Activated naive CD8-positive, alpha-beta T cell treated with anti-CD3 and anti-CD28 coated beads, Interleukin-2, amount 10 ng/mL, durations not matched to agents 7 days and 5 days (primary cell): ENCODE measurements at places on chromosomes 6 and 20.

GRCh38 chr6:148577687-148578488, 168.9 kb upstream of the UST start:
- DNase-seq = peak; percentile 44

DNA sequence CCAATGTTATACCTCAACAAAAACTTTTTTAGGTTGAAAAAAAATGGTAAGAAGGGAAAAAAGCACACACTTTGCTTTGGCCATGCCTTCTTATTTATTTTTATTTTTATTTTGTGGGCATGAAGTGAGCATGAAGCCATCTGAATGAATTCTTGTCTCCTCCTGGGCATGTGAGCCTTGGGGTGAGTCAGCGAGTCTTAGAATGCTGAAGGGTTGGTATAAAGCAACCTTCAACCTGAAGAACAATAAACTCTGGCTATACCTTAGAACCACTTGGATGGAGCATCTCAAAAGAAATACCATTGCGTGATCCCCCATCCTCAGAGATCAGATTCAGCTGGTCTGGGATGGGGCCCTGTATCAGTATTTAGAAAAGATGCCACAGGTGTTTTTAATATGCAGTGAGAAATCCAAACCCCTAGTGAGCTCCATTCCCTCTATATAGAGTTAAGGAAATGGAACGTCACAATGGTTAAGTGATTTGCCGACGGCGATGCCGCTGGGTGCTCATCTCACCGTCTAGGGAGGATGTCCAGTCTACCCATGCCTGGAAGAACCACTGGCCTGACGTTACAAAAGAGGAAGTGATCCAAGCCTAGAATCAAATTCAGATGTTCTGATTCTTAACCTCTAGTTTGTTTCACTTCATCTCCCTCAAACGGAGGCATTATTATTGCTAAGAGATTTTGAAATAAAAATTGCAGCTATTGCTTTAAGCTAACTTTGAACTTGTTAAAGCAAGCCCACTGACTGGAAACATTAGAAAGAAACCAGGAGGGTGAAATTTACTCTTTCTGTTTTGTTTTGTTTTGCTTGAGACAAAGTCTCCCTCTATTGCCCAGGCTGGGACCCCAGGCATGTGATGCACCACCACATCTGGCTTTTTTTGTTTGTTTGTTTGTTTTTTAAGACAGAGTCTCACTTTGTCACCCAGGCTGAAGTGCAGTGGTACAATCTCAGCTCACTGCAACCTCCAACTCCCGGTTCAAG, 67.1 kb downstream of the EDN1 start:
- DNase-seq = no peak

DNA sequence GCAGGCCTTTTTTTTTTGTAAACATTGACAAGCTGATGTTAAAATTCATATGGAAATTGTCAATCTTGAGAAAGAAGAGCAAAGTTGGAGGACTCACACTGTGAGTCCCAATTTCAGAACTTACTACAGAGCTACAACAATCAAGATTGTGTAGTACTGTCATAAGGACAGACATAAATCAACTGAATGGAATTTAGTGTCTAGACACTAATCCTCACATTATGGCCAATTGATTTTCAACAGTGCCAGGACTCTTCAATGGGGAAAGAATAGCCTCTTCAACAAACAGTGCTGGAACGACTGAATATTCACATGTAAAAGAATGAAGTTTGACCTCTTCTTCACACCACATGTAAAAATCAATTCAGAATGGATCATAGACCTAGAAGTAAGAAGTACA, 60.8 kb downstream of the TGM2 start:
- no peak for DNase-seq

DNA sequence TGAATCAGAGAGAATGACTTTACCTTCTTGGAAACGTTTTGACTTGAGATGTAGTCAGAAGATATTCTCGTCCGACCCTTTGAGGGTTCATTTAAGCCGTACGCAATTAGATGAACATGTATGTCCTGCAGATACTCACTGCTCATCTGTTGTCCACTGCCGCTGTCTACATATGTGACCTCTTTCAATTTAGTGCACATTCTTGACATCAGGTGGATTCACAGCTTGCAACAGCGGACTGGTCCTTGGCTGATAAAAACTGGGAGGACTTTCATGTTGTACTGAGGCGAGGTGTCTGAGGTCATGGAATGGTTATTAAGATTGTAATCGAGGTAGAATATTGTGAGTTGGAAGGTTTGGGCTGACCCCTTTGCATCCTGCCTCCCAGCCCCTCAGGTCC, 194.2 kb downstream of the JARID2 start:
- no peak for DNase-seq

DNA sequence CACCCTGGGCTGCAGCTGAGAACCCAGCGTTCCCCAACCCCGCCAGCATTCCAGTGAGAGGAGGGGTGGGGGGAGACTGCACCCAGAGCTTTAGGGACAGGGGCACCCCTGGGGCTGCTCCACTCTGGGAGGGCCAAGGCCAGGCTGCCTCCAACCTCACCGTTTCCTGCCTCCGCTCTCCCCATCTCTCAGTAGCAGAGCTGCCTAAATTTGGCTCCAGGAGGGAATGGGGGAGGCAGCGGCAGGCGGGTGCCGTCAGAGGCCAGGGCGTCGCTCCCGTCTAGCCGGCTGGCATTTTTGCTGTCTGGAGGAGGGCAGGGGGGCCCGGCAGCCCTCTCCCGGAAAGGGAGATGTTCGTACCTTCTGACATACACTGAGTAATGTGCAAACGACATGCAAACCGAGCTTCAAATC, 46.6 kb downstream of the NOL4L start:
- DNase-seq = peak; percentile 62
